ENCODE measurements at places on chromosomes 5 and 9. TPM values are rescaled to one million over a fixed set of nuclear protein-coding genes. Genes with fewer than 3 reads are reported as not detected.

- no peak for ATAC-seq
Measured at GRCh38 chr5:173312821-173313220, 15.4 kb downstream of the STC2 start.

The ZNF782 gene
- 14.6 TPM for total RNA-seq

- ATAC-seq, result no peak
Measured at GRCh38 chr5:85278193-85278592, 893.5 kb upstream of the EDIL3 start.

DNA sequence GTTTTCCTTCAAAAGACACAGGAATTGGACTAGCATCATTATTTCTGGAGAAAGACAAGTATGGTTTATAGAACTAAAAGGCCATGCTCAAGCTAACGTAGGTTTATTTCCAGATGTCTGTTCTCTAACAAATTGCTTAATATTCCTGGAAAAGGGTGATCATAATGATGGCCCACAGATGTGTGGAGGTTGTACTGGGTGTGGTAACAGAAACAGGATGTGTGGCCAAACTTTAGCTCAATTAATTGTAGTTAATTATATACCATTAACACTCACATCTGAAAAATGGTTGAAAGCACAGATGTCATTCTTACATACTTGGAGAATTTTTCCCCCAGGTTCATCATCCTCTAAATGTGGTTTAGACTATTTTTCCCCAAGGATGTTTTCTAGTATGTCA is 292.7 kb upstream of the RASA1 start:
- ATAC-seq, result peak; percentile 26

- no peak for ATAC-seq
Measured at GRCh38 chr5:175712681-175713085, 54.8 kb downstream of the HRH2 start.
